CD4-positive, alpha-beta T cell (primary cell): ENCODE measurements at places on chromosomes 7 and 10.

GRCh38 chr10:28302012-28302637, 739 bp downstream of the MPP7 start:
- H3K36me3 ChIP-seq = no peaks in the 10 kb centered on the region
- peak overlapping the region; percentile 64 for H3K4me3 ChIP-seq
- DNase-seq = no peak
- no peak overlapping the region for H3K27ac ChIP-seq
- no peaks in the 10 kb centered on the region for H3K27me3 ChIP-seq
- H3K4me1 ChIP-seq = peaks cover 26% of the 10 kb centered on the region

- H3K27ac ChIP-seq = no peak overlapping the region
- H3K27me3 ChIP-seq = no peaks in the 10 kb centered on the region
- no peaks in the 10 kb centered on the region for H3K36me3 ChIP-seq
- H3K4me3 ChIP-seq = no peak overlapping the region
Measured at GRCh38 chr7:143510854-143511592, 33.4 kb downstream of the TAS2R41 start.

- DNase-seq = no peak
- H3K4me3 ChIP-seq = no peak overlapping the region
- H3K27me3 ChIP-seq = peaks cover 29% of the 10 kb centered on the region
- no peak overlapping the region for H3K27ac ChIP-seq
- no peaks in the 10 kb centered on the region for H3K36me3 ChIP-seq
Measured at GRCh38 chr7:24290004-24290641, 6.1 kb downstream of the NPY start.

DNA sequence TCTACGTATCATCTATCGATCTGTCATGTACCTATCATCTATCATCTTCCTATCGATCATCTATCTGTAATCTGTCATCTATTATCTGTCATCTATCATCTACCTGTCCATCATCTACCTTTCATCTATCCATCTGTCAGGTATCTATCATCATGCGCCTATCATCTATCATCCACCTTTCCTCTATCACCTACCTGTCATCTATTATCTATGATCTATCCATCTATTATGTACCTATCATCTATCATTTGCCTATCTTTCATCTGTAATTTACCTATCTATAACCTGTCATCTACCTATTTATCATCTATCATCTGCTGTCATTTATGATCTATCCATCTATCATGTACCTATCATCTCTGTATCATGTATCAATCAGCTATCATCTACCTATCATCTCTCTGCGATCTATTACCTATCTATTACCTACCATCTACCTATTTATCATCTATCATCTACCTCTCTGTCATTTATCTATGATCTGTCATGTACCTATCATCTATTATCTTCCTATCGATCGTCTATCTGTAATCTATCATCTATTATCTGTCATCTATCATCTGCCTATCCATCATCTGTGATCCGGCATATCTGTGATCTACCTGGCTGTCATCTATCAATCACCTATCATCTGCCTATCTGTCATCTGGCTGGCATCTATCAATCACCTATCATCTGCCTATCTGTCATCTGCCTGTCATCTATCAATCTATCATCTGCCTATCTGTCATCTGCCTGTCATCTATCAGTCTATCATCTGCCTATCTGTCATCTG, 1.6 kb upstream of the VIPR2 start:
- H3K36me3 ChIP-seq = no peaks in the 10 kb centered on the region
- no peak for DNase-seq
- no peak overlapping the region for H3K27ac ChIP-seq
- peaks cover 26% of the 10 kb centered on the region for H3K27me3 ChIP-seq
- H3K4me3 ChIP-seq = no peak overlapping the region
- H3K4me1 ChIP-seq = peaks cover 15% of the 10 kb centered on the region

DNA sequence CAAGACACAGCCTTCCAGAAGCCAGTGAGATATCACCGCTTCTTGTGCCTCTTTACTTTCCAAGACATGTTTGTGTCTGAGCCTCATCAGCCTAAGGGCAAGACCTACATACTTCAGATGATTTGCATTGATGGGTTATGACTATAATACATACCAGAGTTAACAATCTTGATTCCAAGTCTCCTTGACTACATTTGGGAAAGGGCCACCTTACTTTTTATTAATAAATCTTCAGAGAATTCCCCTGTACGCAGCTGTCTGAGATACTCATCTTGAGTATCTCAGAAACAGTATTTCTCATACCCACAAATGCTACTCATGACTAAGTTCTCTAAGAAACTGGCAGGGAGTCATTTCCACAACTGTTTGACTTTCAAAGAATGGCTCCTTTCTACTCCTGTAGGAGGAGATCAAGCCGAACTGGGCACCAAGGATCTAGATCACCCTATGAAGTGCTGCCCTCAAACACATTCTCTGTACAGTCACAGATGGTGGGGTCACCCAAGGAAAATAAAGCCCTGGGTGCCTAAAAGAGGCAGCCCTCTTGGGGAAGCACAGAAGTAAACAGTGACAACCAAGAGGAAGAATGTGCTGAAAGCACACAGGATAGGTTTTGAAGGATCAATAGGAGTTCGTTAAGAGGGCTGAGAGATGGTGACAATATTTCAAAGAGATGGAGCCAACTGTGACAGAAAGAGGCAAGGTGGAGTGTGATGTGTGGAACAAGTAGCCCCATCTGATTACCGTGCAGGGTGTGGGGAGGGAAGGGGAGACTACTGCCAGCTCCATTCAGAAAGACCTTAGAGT, 138.9 kb downstream of the JAZF1 start:
- no peaks in the 10 kb centered on the region for H3K27me3 ChIP-seq
- no peak overlapping the region for H3K4me3 ChIP-seq
- no peaks in the 10 kb centered on the region for H3K4me1 ChIP-seq
- H3K27ac ChIP-seq = no peak overlapping the region

DNA sequence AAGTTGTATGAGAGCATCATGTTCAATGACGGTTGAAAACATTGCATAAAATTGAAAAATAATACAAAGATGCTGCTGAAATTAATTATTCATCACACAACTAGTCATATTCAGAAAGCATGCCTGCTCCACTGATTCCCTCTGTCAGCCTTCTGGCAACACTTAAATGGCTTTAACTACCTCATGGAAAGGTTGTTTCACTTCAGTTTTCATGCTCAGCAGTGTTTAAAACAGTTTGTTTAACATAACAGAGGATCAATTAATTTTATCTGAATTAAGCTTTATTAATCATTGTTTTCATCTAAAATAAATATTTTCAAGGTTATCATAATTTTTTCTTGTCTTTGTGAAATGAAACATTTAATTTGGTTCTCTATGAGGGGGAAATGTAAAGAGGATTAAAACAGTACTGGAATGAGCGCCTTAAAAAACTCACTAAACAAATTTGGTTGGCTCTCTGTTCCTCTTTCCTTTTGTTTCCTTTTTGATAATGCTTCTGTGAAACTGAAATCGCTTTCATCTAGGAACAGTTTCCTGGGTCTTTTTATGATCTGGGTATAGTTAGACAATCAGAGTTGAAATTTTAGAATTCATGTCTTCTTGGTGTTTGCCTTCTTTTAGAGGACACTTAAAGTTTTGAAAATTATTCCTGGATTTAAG, 427.4 kb downstream of the SH2D4B start:
- H3K4me3 ChIP-seq = no peak overlapping the region
- H3K36me3 ChIP-seq = no peaks in the 10 kb centered on the region
- DNase-seq = no peak
- H3K27ac ChIP-seq = no peak overlapping the region
- H3K4me1 ChIP-seq = no peaks in the 10 kb centered on the region
- H3K27me3 ChIP-seq = no peaks in the 10 kb centered on the region

DNA sequence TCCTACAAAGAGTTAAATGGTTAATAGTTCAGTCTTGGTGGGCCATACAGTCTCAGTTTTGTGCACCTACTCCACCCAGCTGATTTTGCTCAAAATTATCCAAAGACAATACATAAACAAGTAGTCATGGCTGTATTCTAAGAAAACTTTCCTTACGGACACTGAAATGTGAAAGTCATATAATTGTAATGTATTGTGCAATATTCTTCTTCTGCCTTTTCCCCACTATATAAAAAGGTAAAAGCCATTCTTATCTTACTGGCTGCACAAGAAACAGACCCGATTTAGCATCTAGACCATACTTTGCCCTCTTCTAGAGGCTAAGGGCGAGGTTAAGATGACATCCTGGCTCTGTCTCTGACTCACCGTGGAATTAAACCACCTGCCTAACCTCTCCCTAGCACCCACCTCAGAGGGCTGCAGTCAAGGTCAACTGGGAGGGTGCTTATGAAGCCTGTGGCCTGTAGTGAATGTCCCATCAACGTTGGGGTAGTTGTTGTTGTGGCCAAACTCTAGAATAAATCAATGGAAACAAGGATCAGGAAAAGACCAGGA, 63.8 kb upstream of the DOCK1 start:
- H3K36me3 ChIP-seq = no peaks in the 10 kb centered on the region
- H3K27me3 ChIP-seq = no peaks in the 10 kb centered on the region
- DNase-seq = no peak
- H3K4me3 ChIP-seq = no peak overlapping the region

GRCh38 chr7:135924302-135924701, 52.9 kb downstream of the MTPN start:
- no peak for DNase-seq
- no peak overlapping the region for H3K4me3 ChIP-seq
- H3K36me3 ChIP-seq = peaks cover 25% of the 10 kb centered on the region
- no peak overlapping the region for H3K27ac ChIP-seq

- no peaks in the 10 kb centered on the region for H3K4me1 ChIP-seq
- DNase-seq = no peak
- no peak overlapping the region for H3K27ac ChIP-seq
- peaks cover 4% of the 10 kb centered on the region for H3K27me3 ChIP-seq
- H3K4me3 ChIP-seq = no peak overlapping the region
Measured at GRCh38 chr10:49274886-49275285, 24.1 kb upstream of the C10orf71 start.

- DNase-seq = no peak
- H3K4me1 ChIP-seq = no peaks in the 10 kb centered on the region
- H3K27ac ChIP-seq = no peak overlapping the region
- no peak overlapping the region for H3K4me3 ChIP-seq
Measured at GRCh38 chr7:106774768-106775551, 90.1 kb upstream of the PIK3CG start.

DNA sequence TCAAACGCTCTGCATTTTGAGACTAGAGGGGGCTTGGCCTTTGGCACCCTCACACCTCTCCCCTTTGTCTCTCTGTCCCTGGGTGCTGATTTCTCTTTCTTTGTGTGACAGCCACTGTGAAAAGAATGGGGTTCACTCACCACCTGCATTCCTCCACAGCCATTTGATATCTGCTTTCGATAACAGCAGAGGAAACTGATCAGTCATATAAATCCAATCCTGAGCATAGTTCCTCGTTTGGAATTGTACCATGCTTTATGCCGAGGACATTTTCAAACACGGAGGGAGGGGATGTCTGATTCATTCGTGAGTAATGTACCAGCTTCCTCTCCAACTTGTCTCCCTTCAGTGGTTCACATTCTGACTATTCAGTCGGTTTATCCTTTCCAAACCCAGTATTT, 15.8 kb downstream of the MET start:
- no peaks in the 10 kb centered on the region for H3K27me3 ChIP-seq
- no peak overlapping the region for H3K27ac ChIP-seq
- no peaks in the 10 kb centered on the region for H3K4me1 ChIP-seq
- no peaks in the 10 kb centered on the region for H3K36me3 ChIP-seq
- no peak for DNase-seq

DNA sequence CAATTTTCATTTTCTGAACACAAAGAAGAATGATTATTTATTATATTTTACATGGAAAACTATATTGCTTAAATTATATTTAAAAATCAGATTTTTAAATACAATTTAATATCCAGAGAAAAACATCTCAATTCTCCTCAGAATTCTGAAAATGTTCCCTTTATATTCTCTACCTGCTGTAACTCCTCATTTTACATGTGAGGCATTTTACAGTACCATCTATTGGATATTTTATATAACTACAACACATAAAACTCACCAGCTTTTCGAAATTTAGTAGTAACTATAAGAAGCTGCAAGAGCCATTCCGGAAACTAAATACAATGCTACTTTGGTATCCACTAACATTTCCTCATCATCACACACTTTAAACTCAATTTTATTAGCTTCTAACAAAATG, 264.6 kb downstream of the DGKB start:
- no peak for DNase-seq
- H3K27ac ChIP-seq = no peak overlapping the region
- H3K4me3 ChIP-seq = no peak overlapping the region
- no peaks in the 10 kb centered on the region for H3K36me3 ChIP-seq
- no peaks in the 10 kb centered on the region for H3K27me3 ChIP-seq

- H3K27ac ChIP-seq = no peak overlapping the region
- H3K36me3 ChIP-seq = no peaks in the 10 kb centered on the region
- no peaks in the 10 kb centered on the region for H3K4me1 ChIP-seq
Measured at GRCh38 chr10:4043897-4044665, 259.1 kb upstream of the KLF6 start.

DNA sequence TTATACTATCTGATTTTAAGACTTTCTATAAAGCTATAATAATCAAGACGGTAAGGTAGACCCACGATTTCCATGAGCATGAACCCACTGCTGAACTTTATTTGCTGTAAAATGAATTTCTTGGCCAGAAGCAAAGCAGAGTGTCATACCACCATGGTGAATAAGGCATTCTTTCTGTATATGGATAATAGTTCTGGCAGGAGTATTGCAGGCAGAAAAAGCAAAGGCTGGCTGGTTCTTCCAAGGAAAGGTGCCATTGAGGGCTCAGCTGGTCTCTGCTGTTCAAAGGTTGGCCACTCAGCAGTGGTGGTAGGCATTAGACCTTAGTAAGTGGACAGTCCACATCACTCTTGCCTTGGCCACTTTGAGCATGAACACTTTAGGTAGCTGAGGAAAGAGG, 104.1 kb upstream of the KCNMA1 start:
- no peak overlapping the region for H3K27ac ChIP-seq
- H3K4me1 ChIP-seq = no peaks in the 10 kb centered on the region
- no peak for DNase-seq
- no peaks in the 10 kb centered on the region for H3K27me3 ChIP-seq

DNA sequence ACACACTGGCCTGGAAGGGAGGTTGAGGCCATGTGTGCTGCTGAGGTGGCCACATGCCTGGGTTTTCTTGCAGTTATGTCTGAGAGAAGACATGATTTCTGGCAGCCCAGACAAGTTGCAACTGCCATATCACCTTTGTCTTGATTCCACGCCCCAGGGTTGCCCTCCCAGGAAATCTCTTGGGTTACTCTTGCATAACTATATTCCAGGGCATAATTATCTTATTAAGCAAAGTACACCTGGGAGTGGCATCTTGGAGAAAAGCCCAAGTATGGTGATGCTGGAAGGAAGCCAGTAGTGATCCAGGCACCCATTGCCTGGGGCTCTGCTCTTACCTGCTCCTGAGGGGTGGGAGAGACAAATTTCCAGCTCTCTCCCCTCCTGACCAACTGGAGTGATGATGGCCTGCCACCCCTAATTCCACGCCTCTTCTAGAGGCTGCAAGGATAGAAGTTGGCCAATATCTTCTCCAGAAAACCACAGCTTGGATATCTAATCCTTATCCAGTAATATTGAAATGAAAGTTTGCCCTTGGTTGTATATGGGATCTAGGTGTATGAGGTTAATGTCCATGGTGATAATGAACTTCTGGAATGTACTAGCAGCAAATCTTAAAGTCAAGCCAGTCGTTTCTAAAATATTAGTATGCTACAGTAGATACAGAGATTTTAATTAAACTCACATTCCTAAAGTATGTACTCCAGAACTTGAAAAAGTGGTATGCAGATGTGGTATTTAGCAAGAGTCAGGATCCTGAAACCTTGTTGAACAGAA, 5.0 kb downstream of the AKR1B10 start:
- no peaks in the 10 kb centered on the region for H3K36me3 ChIP-seq
- no peaks in the 10 kb centered on the region for H3K27me3 ChIP-seq
- no peak overlapping the region for H3K27ac ChIP-seq
- H3K4me1 ChIP-seq = no peaks in the 10 kb centered on the region
